ENCODE measurements at places on chromosomes 16 and 17. TPM values are rescaled to one million over a fixed set of nuclear protein-coding genes. Genes with fewer than 3 reads are reported as not detected.

The CHRNB1 gene
- total RNA-seq = 5.9 TPM

The CACNG3 gene
- not detected for total RNA-seq

The TBC1D3H gene
- total RNA-seq = not detected

The TUBG2 gene
- total RNA-seq = 21.9 TPM

The NPIPB12 gene
- 33.4 TPM for total RNA-seq

The UNKL gene
- total RNA-seq = 23.4 TPM

The UTS2R gene
- total RNA-seq = not detected

The GOT2 gene
- total RNA-seq = 173 TPM

The PSMD3 gene
- total RNA-seq = 173 TPM

All from A549 treated with RU486 at 1 μM for 4 hours (cell line).